ENCODE measurements at places on chromosomes 2 and 18.

DNA sequence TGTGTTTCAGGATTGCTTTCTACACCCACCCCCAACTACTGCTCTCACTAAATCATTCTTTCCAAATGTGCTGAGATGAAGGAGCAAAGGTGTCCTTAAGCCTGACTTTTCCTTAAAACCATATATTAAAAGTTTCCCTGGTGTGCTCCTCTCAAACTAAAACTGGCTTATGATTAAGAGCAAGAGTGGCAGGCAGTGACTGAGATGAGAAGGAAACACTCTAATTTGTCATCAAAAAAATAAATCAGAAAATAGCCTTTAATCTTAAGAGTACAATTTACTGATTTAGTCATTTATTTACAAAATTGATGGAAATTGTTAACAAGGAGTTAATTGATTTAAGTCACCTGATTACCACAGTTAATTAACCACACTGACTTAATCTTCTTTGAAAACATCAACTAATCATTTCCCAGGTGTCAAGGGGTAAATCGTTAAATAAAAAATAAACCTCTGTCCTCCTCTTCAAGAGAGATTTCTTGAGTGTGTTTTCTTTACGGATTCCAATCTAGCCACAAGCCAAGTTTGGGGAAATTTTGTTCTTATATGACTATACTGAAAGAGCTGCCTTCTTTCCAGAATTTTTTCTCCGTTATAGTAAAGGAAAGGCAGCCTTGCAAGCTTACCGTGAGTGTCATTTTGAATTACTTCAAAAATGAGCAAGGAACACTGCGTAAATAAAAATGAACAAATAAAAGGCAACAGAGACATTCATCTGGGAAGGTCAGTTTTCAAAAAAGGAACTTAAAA lies 17.4 kb downstream of the LRP2 start:
- no peak for DNase-seq

DNA sequence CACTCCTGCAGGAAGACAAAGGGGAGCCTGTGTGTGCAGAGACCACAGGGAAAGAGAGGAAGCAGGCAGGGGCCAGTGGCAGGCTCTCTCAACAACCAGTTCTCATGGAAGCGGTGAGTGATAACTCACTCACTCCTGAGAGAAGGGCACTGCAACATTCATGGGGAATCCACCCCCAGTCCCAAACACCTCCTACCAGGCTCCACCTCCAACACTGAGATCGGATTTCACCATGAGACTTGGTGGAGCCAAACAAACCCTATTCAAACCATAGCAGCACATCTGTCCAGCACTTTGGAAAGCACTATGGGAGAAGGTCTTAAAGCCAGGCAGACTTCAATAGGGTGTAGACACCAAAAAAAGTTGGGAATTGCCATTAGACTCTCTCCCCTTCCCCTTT lies 345.7 kb upstream of the SPRED2 start:
- no peak for DNase-seq

GRCh38 chr2:151560289-151560688 lies 150.6 kb downstream of the RIF1 start:
- DNase-seq: no peak

DNA sequence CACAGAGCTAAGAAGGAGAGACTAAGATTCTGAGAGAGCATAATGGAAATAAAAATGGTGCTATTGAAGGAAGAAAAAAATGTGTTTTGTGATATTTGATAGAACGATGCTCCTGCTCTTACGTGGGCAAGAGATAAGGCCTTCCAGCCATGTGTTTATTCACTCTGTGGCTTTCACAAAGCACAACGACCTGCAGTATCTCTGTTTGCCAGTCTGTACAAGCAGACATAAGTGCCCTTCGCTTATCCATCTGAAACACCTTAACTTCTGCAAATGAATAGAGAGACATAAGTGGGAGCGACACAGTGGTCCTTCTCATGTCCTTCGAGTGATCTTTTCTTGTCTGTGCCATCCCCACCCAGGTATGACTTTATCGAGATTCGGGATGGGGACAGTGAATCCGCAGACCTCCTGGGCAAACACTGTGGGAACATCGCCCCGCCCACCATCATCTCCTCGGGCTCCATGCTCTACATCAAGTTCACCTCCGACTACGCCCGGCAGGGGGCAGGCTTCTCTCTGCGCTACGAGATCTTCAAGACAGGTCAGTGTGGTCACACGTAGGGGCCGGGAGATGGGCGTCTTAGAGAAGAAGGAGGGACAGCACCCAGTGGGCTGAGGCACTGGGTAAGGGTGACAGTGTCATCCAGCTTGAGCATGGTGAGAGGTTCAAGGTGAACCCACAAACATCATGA lies 33.7 kb downstream of the NRP2 start:
- no peak for DNase-seq

- no peak for DNase-seq
Measured at GRCh38 chr2:218387369-218388194, 5.5 kb downstream of the SLC11A1 start.

DNA sequence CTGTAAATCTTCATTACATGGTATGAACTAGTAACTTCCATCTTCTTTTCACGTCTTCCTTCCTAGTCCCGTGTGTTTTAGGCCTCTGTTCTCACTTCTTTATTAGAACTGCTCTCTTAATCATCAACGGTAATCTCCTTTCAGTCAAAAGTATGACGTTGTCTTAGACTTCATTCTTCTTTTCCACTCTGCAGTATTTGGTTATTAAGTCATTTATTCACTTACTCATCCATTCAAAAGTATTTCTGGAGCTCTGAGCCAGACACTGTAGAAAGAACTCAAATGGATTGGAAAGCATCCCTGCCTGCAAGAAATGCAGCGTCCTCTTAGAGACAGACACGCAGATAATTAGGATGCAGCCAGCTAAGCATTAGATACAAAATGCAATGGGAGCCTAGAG lies 494.6 kb upstream of the NRP2 start:
- no peak for DNase-seq

GRCh38 chr2:26299471-26300101 lies 46.4 kb upstream of the SELENOI start:
- DNase-seq: no peak

GRCh38 chr2:201436141-201436540 lies 15.1 kb downstream of the TRAK2 start:
- DNase-seq: no peak

GRCh38 chr18:5975111-5976002 lies 80.0 kb upstream of the TMEM200C start:
- DNase-seq: peak; percentile 69

DNA sequence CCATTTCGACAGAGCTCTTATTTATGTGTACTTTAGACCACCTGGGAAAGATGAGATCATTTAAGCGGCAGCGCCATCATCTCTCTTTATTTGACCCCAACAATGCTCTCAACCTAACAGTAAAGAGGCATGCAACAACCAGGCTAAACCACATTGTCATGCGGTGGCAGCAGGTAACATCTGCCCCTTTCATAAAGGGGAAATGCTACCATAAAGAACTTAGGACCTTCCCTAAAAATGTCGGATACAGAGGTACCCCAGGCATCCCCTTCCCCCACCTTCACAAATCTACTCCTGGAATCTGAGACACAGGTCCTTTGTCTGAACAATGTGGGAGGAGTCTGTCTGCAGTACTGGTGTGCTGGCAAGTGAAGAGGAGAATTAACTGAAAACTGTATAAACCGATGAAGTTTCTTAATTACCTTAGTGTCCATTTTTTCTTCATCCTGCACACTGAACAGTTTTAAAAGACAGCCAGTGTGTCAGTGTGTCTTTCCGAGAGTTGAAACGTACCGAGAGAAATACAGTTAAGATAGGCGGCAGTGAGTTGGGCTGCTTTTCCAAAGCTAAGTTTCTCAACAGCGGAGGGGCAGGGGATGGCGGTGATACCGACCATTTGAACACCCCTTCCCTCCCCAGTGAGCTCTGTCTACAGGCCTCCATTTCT lies 1.9 kb downstream of the MEX3C start:
- no peak for DNase-seq

DNA sequence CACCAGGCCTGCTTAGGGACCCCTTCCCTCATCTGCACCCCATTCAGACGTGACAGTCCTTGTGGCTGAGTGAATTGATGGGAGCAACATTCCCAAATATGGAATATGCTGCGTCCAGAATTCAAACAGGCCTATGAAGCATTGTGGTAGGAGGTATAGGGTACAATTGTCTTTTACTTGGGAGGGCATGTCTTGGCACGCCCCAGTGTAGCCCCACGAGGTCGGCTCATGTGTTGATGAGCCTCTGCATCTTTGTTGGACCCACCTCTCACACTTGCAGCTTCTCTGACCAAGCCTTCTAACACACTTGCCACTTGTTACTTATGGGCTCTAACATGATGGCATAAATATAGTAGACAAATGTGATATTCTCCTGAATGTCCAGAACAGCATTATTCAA lies 1.6 kb downstream of the TIMM21 start:
- no peak for DNase-seq

DNA sequence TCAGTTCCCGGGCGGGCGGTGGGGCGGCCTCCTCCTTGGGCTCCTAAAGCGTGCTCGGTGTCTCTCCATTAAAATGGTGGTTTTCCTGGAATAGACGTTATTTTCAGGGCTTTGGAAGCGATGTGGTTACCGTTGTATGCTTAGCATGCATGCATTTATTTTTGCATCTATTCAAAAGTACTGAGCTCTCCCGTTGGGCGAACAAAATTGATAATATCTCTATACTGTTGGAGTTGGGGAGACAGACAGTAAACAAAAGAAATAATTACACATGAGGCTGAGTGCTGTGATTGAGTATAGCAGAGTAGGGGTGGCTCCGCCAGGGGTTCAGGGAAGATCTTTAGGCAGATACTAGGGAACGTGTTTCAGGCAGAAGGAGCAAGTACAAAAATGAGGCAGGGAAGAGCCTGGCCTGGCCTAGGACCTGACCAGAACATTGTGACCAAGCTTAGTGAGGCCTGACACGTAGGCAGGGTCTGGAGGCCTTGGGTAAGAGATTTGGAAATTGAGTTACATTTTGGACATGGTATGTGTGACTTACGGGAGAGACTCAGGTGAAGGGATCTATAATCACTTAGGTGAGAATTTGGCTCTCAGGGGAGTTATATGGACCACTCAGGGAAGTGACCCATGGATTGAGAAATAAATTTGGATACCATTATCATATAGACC lies 674 bp downstream of the NCAPH start:
- no peak for DNase-seq

DNA sequence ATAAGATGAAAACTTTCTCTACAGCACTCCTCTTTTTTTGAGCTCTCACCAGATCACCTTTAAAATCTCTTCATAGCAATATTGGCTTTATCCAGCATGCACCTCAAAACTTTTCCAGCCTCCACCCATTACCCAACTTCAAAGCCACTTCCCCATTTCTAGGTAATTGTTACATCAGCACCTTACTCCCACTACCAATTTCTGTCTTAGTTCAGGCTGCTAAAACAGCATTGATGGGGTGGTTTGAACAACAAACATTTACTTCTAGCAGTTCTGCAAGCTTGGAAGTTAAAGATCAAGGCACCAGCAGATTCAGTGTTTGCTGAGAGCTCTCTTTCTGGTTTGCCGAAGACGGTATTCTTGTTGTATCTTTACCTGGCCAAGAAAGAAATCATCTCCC lies 114.0 kb upstream of the SLC39A10 start:
- peak; percentile 34 for DNase-seq

Data from SIG-M5 (cell line).